ENCODE measurements at places on chromosomes 2 and 18.

DNA sequence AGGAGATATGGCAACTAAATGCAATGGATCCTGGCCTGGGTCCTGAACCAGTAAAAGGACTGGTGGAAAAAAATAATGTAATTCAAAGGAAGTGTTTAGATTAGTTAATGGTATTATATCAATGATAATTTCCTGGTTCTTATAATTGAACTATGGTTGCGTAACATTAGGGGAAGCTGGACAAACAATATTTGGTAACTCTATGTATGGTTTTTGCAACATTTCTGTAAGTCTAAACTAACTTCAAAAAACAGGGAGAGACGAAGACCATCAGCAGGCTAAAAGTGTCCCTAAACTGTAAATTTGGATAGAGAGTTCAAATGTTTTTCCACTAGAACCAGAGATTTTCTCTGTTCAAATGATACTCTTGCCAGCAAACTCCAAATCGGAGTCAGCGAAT lies 36.9 kb downstream of the KLF7 start:
- DNase-seq = no peak

GRCh38 chr2:112891385-112891831 lies 19.6 kb upstream of the IL37 start:
- no peak for DNase-seq

DNA sequence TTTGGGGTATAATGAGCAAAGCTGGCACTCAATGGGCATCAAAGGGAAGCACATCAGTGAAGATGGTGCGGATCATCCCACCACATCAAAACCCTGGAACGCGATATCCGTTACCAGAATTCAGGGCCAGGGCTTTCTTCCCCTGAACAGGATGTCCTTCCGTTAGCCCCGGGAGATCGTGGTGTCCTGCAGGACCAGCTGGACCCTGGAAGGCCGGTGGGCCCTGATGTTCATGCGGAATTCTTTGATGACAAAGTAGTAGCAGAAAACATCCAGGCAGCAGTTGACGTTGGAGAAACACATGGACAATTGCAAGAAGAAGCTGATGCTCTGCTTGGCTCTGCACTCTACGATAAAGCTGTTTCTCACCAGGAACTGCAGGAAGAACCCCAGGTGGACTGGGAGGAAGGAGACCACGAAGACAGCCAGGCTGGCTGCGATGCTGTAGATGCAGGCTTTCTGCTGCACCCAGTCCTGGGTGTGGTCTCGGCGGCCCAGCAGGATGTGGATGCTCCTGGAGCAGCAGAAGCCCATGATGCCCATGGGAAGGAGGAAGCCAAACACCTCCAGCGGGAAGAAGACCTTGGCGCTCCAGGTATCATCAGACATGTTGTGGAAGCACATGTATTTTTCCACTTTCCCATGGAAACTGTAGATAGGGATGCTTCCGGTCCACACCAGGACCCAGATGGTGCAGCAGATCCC lies 15.0 kb downstream of the GPR55 start:
- DNase-seq = no peak

DNA sequence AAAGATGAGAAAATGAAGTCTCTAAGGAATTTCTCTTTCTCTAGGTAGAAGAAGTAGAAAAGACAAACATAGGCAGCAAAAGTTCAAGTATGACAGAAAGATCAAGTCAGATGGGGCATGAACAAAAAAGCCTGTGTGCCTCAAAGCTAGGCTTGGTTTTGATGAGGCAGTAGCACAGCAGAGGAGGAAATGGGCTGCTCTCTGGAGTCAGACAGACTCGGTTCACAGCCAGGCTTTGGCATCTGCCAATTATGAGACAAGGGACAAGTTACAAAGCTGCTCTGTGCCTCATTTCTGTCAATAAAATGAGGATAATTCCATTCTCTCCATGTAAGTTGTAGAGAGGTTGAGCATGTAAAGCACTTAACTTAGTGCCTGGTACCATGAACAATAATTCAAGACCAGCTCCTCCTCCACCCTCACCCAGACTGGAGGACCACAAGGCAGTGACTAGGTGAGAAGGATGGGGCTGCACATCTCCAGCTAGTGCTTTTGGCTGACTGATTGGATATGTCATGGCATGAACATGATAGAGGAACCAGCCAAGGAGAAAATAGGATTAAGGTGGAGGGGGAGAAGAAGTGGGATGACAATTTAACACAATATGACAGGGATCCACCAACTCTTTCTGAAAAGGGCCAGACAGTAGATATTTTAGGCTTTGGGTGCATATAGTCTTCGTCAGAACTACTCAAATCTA lies 84.6 kb downstream of the TMEM163 start:
- DNase-seq = no peak

Measured in CD4-positive, alpha-beta T cell treated with Interleukin-12 subunit alpha and Interleukin-12 subunit beta, for 1 hour (primary cell).